Stimulated activated CD4-positive, alpha-beta T cell treated with anti-CD3 and anti-CD28 coated beads, TNF-alpha, amount 100 ng/mL, for 1 hour (primary cell): ENCODE measurements at places on chromosomes 16 and 17.

- DNase-seq = no peak
Measured at GRCh38 chr16:54201200-54201599, 85.4 kb downstream of the IRX3 start.

DNA sequence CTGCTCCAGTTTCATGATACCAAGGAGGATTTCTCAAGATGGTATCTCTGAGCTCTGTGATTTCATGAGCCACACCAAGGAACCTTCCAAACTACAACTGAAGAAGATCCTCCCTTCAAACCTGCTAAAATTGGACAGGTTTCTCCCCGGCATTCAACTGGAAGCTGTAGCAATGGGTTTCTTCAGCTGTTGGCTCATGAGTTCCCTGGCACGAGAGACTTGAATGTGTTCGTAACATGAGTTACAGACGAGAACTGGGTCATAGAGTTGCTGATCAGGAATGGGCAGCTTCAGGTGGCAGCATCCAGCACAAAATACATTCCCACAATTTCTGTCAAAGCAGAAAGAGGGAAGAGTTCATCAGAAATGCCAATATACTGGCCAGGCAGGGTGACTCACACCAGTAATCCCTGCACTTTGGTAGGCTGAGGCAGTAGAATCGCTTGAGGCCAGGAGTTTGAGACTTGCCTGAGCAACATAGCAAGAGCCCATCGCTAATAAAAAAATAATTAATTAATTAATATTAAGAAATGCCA lies 3.4 kb upstream of the HSF5 start:
- no peak for DNase-seq

DNA sequence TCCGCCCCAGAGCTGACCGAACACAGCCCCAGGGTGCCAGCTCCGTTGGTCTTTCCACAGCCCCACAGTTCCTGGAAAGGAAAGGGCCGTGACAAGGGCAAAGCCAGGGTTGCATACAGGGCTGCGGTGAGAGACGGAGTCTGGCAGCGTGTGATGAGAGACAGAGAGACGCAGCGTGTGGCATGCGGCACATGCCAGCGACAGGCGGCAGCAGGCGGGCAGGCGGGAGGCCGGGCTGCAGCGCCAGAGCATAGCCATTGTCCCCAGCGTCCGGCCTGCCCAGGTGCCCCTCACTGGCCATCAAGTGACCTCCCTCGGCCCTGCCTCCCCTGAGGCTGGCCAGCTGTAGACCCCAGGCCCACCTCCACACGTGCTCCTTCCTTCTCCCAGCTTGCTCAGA lies 8.6 kb downstream of the RTN4RL1 start:
- DNase-seq = no peak

DNA sequence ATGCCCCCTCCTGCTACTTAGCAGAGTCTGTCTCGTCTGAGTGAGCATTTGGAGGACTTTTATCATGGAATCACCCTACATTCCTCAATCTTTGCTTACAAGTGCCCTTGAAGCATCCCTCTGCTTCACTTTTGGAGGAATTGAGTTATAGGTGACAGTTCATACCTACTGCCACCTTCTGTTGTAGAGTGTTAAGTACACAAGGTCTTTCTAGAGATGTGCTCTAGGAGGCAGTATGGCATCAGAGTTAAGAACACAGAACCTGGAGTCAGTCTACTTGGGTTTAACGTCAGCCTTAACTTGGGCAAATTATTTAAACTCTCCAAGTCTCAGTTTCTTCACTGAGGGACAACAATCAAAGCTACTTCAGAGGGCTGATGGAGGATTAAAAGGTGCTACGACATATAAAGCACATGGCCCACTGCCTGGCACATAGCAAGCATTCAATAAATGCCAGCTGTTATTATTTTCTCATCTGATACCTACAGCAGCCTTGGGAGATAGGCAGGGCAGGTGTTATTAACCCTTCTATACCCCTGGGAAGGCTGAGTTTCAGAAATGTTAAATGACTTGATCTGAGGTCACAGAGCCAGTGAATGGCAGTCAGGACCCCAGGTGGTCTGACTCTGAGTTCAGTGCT lies 62.2 kb downstream of the UTP18 start:
- no peak for DNase-seq

GRCh38 chr17:82065193-82065637 lies 389 bp downstream of the DUS1L start:
- DNase-seq = no peak

DNA sequence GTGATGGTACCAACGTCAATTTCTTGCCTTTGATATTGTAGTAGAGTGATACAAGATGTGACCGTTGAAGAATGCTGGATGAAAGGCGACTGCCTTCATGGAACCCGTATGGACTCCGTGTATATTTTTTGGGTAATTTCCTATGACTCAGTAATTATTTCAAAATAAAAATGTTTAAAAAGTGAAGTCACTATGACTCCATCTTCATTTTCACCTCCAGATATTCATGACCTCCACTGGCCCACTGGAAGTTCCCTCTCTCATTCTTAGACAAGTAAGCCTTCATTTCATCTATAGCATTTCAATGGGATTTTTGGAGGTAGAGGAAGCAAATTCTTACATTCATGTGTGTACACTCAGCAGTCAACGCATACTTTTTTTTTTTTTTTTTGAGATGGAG lies 111.8 kb upstream of the NUDT7 start:
- DNase-seq = no peak

- DNase-seq = no peak
Measured at GRCh38 chr17:3532106-3532858, 25.3 kb downstream of the TRPV3 start.

- DNase-seq = no peak
Measured at GRCh38 chr16:68643847-68644246, 1.3 kb upstream of the CDH3 start.

- no peak for DNase-seq
Measured at GRCh38 chr17:61323003-61323908, 76.4 kb upstream of the TBX2 start.

GRCh38 chr17:4764595-4764994 lies 7.1 kb upstream of the TM4SF5 start:
- DNase-seq = no peak

GRCh38 chr17:79904865-79905264 lies 65.6 kb upstream of the CBX4 start:
- no peak for DNase-seq

GRCh38 chr16:53091466-53092211 lies 36.8 kb downstream of the CHD9 start:
- no peak for DNase-seq

DNA sequence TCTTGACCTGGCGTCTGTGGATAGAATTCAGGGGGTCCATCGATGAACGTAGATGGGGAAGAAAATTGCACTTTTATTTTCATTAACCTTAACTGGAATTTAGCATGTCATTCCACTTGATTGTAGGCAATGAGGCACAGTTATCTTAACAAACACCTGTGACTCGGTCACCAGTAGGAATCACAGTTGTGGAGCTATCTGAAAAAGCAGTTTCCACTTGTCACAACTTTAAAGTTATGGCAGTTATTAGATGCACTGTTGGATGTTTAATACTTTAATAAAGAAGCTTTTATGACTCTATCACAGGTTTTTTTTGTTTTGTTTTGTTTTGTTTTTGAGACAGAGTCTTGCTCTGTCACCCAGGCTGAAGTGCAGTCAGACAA lies 83.7 kb upstream of the LGALS9 start:
- DNase-seq = no peak
